Activated T-cell treated with anti-CD3 and anti-CD28 coated beads, Interleukin-2, amount 50 U/mL, for 24 hours (primary cell): ENCODE measurements at places on chromosomes 16 and 17.

DNA sequence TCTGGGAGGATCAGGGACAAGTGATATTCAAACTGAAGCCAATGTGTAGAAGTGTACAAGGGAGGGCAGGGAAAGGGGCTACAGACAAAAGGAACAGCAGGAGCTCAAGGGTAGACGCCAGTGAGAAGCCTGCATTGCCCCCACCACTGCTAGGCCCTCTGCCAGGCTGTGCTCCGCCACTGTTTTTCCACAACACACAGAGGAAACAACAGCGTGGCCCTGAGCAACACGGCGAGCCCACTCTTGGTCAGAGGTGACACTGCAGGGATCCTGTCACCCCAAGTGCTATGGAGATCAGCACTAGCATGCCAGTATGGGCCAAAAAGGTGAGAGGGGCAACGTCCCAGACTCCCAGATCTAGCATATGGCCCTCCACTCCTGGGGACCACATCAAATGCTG is 23.4 kb downstream of the MYO18A start:
- no peak for DNase-seq

DNA sequence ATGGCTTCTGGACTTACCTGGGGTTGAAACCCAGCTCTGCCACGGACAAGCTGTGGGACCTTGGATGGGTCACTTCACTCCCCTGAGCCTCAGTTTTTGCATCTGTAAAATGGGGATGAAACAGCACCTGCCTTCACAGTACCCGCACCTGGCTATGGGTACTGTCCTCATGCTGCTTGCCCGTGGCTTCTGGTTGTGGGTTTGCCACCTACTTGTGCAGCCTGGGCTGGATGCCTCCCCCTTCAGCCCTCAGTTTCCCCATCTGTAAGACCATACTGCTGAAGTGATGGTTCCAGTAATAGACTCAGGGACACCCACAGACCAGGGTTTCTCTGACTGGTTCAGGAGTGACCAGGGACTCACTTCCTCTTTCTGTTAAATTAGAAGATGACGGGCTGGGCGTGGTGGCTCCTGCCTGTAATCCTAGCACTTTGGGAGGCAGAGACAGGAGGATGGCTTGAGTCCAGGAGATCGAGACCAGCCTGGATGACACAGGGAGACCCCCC is 9.4 kb downstream of the GLIS2 start:
- DNase-seq, result no peak

- no peak for DNase-seq
Observed at GRCh38 chr17:74466111-74466827, at the start of gene CD300A. Gene CD300A, plus strand, starts transcription at chr17:74466634. Its CDS starts 70 bp downstream, at chr17:74466704.

GRCh38 chr17:47847341-47848197 is 3.4 kb downstream of the SP6 start:
- peak; percentile 52 for DNase-seq

GRCh38 chr16:89460556-89460955 is 29.8 kb downstream of the ANKRD11 start:
- no peak for DNase-seq

GRCh38 chr16:65967376-65967775 is 399.1 kb upstream of the CDH5 start:
- DNase-seq, result no peak
